ENCODE measurements at places on chromosomes 11 and 22.

DNA sequence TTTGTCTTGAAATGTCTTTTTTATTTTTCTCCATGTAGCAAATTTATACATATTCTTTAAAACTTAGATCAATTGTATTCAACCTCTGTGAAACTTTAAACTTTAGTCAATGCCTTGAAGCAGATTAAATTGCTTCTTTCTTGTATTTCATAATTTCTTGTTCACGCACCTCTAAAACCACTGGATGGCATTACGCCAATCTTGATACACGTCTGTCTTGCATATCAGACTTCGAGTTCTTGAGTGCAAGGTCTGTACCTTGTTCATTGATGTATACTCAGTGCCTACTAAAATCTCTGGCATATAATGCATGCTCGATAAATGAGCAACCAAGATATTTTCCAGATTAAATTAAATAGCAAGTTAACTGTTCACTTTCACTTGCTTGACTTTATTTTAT lies 236.8 kb downstream of the CASP12 start:
- DNase-seq: no peak

DNA sequence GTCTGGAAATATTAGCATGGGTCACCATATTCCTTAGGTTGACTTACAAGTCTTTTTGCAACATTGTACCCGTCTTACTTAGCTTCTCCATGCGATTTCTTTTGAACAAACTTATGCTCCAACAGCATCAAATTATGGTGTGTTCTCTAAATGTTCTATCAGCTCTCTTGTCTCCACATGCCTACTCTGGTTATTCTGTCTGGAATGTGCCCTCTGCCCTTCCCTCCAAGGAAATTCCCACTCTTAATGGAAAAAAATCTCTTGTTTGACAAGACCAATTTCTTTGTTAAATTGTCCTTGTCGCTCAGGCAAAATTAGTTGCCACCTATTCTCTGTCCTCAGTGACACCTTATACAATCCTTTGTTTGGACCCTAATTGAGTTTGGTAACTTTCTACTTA lies 522.8 kb upstream of the LUZP2 start:
- no peak for DNase-seq

GRCh38 chr22:24379536-24379935 lies 47.9 kb upstream of the ADORA2A start:
- DNase-seq: no peak

DNA sequence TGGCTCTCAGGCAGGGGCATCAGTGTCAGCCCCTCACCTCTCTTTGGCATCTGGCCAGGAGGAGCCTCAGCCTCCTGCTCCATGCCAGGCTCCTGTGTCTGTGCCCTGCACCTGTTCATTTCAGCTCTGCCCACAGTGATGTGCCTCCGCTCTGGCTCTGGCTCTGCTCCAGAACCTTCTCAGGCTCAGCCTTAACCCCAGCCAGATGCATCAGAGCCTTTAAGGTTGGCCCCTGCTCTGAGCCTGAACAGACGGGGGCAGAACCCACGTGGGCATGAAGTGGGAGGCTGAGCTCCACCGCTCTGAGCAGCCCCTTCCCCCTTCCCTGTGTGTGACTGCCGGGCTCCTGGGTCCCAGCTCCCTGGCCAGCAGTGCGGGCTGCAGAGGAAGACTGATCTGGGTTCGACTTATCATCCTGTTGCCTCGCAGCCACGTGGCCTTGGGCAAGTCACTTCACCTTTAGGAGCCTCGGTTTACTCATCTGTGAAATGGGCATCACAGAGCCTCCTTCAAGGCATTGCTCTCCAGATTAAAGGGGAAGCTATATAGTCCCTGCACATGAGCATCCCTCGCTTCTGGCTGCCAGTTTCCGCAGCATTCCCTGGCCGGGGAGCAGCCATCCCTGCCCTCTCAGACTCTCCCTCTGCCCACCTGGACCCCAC lies 44.7 kb upstream of the RTL6 start:
- no peak for DNase-seq

GRCh38 chr22:24025475-24025874 lies 14.4 kb downstream of the CABIN1 start:
- DNase-seq: no peak

GRCh38 chr11:118572981-118573550 lies 857 bp downstream of the ARCN1 start:
- no peak for DNase-seq

DNA sequence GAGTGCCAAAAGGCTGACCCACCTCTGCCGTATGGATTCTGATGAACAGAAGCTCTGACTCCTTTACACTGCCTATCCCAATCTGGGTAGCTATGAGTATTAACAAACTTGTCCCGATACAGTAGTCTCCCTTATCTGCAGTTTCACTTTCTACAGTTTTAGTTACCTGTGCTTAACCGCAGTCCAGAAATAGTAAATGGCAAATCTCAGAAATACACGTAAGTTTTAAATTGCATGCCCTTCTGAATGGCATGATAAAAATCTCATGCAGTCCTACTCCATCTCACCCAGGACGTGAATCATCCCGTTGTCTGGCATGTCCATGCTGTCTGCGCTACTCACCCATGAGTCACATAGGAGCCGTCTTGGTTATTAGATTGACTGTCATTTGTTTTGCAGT lies 68.8 kb downstream of the SNX19 start:
- no peak for DNase-seq

DNA sequence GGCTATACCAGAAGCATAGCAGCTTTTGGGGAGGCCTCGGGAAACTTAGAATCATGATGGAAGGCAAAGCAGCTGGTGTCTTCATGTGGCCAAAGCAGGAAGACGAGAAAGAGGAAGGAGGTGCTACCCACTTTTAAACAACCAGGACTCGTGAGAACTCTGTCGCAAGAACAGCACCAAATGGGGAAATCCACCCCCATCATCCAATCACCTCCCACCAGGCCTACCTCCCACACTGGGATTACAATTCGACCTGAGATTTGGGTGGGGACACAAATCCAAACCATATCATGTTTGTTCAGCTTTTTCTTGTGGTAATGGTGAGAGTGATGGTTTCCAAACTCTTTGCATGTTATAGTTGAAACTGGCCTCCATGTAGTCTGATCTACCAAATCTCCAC lies 32.5 kb upstream of the OR10D3 start:
- no peak for DNase-seq

DNA sequence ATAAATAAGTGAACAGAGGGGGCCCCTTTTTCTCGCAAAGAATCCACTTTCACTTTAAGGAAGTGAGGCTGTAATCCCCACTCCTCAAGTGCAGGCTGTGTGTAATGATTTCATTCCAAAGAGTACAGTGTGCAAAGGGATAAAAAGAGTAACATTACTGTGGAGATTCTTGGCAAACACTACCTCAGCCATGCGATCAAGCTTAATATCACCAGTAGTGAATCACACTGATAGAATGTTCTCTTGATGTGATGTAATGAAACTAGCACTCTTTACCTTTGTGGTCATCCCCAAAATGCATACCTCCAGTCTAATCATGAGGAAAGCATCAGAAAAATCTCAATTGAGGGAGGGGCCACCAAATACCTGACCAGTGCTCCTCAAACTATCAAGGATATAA lies 246.1 kb upstream of the CHORDC1 start:
- DNase-seq: no peak

DNA sequence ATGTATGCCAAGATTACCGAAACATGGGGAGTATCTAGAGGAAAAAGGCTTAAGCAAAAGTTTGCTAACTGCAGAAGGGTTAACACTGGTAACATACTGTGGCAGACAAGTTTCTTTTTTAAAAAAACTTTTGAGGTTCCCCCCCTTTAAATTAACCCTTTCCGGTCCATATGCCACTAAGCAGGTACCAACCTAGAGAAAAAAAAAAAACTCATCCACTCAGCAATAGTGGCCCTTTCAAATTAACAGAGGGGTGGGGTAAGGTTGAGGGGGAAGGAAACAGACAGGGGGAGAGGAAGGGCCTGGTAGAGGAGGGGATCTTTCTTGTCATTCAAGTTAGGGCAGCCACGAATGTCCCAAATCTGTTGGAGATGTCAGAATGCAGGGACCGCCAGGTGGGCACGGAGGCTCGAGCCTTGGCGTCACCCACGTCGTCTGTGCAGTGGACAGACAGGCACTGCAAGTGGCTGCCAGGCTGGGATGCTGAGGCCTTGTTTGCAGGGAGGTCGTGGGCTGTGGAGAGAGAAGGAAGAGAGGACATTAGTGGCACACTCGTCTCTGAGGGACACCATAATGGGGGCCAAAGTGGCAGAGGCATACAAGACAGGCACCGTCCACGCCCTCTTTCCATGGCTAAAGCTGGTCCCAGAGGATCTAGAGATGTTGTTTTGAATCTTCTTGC lies 50.8 kb downstream of the MN1 start:
- no peak for DNase-seq

DNA sequence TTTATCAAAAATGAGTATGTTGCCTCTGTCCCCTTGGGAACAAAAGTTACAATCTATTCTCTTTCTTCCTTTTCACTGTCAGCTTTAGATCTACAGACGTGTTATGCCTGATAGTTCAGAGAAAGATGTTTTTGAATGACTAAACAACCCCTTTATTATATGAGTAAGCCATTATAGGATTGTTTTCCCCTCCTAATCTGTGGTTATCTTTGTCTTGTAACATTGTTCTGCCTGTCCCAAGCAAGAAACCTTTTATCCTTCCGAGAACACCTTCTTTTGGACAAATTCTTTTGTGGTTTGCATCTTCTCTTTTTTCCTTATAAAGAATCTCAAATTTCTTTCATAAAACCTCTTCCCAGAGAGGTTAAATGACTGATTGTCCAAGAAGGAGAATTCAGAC lies 208.4 kb downstream of the DDX10 start:
- DNase-seq: no peak

GRCh38 chr11:57905439-57905838 lies 118.2 kb upstream of the OR9Q1 start:
- no peak for DNase-seq

- no peak for DNase-seq
These were observed 34.2 kb upstream of the RRM1 start for GRCh38 chr11:4060182-4060923.

GRCh38 chr11:108364159-108364558 lies 103.2 kb downstream of the C11orf65 start:
- DNase-seq: no peak

DNA sequence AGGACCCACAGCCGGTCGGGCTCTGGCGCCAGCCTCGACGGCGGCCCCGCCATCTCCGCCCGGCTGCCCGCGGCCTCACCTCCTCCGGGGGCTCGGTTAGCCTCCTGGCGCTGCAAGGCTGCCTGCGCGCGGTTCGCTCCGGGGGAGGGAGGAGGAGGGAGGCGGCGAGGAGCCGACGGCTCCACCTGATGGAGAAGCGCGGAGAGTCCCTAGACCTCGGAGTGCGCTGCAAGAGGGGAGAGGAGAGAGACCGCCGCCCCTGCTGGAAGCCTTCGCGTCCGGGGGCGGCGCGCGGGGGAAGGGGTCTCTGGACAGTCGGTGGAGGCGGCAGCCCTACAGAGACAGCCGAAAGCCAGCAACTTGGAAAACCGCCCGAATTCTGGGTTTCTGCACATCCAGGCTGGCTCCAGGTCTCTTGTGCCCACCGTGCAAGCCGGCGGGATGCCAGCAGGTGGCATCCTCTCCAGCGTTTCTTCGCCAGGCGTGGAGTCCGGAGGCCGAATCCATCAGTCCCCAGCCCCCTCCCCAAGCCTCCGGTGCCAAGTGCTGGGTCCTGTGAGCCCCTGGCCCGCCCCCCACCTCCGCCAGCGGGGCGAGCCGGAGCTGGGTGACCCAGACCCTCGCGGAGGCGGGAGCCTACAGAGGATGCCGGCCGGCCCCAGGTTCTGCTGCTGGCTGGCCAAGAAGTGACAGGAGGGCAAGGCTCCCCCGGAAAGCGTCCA lies 2.9 kb upstream of the KIRREL3 start:
- DNase-seq: no peak

DNA sequence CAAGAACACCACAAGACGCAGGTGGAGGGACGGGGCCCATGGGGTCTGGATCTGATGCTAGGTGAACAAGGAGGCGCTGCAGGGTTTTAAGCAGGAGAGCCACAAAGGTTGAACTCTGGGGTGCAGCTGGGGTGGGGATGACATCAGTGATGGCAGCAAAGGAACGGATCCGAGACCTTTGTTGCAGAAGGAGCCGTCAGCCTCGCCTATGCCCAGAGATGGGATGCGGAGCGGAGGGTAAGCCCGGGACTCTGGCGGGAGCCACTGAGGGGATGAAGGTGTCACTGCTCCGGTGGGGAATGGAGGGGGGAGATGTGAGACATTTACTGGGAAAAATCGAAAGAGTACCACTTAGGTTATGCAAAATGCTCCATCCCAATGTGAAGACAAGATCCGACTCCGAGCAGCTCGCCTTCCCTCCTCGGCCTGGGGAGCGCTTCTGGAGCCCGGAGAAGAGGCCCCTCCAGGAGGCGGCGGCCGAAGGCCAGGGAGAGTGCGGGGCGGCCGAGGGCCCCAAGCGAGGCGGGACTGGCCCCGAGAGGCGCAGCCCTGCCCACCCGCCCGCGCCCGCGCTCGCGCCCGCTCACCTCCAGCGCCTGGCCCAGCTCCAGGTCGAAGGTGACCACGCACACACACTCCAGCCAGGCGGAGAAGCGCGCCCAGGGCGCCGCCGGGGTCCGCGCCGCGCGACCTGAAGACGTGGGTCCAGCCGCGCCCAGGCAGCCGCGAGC lies 422 bp downstream of the DENND6B start:
- DNase-seq: no peak

DNA sequence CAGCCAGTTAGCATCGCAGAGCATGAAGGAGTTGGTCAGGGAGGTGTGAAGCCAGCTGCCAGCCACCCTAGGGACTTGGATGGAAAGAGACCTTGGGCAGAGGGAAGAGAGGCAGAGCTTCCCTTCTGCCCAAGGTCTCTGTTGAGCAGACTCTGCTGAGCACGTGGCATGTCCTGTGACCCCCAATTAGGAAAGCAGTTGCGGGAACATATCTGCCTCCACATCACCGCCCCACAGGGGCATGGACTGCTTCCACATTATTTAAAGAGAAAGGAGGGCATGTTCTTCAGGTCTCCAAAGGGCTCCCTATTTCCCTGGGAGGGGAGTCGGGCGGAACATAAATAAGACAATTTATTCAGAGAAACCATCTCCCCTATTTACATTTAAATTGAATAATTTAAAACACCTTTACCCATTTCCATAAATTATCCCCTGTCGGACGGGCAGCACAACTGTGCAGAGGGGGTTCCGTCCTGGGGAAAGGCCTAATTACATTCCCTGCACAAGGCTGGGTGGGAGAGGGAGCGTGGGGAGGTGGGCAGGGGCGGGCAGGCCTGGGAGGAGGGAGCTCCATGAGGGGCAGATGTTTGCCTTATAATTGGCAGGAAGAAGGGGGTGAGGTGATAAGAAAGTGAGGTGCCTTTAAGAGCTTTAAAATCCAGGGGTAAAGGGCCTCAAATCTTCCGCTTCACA lies 88.8 kb upstream of the THY1 start:
- DNase-seq: no peak

Data from activated CD4-positive, CD25-positive, alpha-beta regulatory T cell (primary cell).